ENCODE measurements at places on chromosomes 5 and 9.
A peak's percentile ranks its signal among the peaks of the same experiment; 100 is the strongest.

DNA sequence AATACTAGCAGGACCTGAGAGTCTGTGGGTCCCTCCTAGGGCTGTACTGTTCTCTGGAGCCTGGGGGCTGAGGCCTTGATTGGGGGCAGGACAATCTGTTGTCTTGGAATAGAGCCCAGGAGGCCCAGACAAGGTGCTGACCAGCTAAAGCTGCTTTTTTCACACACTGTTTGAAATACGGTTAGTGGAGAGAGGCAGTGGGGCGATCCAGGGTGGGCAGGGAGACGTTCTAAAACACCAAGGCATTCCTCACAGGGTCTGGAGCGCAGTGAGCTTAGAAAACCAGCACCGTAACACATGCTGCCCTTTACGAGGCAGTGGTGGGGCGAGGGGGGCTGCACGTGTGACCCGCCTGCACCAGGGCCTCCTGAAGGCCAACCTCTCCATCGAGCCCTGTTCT is 55.1 kb downstream of the EHMT1 start:
- no peak for DNase-seq

DNA sequence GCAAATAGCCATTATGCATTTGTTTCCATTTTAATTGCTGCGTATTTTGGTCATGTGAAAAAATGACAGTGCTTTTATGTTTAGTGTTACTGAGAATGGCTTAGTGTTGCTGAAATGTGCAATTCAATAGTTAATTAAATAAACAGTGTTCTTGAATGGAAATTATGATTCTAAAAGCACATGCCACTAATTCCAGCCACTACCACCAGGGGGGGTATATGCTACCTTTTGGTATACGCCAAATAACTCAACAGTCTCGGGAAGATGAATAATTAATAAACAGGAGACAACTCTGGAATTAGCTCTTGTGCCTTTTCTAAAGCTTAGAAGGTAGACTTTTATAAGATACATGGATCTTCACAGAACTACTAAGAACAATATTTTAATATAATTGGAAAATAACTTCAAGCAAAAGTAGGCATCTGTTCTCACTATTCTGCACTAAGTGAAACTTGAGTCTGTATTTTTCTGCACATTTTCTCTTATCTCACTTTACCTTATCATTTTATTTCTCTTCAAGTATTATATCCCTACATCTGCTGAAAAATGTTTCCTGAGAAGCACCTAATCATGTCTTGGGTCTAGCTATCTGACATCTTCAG is 83.5 kb upstream of the MINAR2 start:
- no peak for DNase-seq

- DNase-seq = no peak
Observed at GRCh38 chr5:131495536-131496399, 139.3 kb downstream of the RAPGEF6 start.

- DNase-seq = no peak
Observed at GRCh38 chr5:14655146-14655741, 9.3 kb upstream of the OTULIN start.

DNA sequence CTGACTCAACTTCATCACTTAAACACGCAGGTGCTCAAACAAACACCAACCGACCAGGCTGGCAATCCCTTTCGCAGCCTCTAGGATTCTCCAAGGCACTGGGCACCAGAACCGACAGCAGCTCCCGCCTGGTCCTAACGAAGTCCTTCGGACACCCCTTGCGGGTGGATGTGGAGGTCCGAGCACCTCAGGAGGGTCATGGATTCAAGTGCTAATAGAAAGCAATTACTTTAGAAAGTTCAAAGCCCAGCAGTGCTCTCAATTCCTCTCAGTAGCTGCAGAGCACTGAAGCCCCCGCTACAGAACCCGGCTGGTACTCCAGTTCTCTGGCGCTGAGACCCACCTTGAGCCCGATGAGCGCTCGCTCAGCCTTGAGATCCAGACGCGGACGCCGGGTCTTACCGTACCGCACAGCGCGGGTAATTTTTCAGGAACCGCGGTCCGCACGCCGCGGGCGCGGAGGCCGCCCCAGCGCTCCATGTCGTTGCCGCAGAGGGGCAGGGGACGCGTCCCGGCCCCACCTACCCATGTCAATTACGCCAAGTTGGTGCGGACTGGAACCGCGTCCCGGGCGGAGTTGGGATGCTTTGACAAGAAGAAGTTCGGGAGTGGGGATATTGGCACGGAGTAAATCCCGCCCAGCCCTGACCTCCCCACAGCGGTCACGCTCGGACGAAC is 638 bp downstream of the MARCHF3 start:
- DNase-seq = peak; percentile 30

GRCh38 chr5:134537297-134537696 is 11.8 kb downstream of the JADE2 start:
- DNase-seq = no peak

DNA sequence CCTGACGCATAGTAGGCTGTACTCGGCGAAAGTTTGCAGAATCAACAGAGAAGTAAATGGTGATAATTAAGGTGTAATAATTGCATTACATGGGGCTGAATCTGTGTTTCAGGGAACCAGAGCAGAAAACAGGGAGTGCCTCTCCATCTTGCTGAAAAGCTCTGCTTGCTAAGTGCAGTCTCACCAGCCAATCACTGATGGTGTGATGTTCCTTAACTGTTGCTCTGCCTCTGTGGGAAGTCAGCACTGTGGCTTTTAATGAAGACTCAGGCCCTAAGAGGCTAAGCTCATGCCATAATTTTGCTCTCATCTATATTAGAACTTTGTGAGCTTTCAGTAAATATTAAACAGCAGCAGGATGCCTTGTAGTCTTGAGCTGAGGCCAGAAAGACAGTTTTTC is 4.5 kb downstream of the PHF24 start:
- no peak for DNase-seq

DNA sequence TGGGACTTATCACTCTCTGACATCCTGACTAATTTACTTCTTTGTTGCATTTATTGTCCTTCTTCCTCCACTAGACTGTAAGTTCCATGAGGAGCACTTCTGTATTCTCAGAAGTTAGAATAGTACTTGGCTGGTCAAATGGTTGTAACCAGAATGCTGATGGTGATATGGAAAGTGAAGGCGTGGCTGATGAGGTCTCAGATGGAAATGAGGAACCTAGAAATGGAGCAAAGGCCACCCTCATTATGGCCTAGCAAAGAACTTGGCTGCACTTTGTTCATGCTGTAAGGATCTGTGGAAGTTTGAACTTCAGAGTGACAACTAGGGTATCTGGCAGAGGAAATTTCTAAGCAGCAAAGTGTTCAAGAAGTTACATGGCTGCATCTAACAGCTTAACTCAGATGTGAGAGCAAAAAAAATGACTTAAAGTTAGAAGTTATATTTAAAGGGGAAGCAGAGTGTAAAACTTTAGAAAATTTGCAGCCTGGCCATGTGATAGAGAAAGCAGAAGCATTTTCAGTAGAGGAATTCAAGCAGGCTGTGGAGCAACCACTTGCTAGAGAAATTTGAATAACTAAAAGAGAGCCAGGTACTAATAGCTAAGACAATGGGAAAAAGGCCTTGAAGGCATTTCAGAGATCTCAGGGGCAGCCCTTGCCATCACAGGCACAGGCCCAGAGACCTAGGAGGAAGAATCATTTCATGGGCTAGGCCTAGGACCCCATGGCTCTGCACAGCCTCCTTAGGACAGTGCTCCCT is 14.9 kb upstream of the SLC22A5 start:
- DNase-seq = no peak

- DNase-seq = no peak
Observed at GRCh38 chr5:156421798-156422197, 94.8 kb downstream of the SGCD start.

DNA sequence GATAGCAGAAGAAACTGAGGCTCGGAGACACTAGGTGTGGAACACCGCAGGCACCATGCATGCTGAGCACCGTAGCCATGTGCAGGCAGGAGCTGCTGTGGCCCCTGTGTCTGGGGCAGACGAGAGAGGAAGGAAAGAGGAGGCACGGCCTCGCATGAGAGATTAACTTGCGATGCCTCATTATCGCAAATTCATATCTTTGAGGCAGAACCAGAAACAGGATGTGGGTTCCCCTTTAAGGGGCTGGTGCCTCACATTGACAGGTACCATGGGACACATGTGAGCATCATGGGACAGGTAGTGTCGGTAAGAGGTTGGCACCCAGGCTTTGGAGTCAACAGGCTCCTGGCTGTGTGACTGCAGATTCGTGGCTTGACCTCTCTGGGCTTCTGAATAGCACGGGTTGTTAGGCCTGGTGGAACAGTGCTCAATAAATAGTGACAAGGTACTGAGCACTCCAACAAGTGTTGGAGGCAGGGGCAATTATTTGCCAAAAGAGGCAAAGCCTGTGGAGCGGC is 40.8 kb downstream of the NAIF1 start:
- DNase-seq = peak; percentile 80

DNA sequence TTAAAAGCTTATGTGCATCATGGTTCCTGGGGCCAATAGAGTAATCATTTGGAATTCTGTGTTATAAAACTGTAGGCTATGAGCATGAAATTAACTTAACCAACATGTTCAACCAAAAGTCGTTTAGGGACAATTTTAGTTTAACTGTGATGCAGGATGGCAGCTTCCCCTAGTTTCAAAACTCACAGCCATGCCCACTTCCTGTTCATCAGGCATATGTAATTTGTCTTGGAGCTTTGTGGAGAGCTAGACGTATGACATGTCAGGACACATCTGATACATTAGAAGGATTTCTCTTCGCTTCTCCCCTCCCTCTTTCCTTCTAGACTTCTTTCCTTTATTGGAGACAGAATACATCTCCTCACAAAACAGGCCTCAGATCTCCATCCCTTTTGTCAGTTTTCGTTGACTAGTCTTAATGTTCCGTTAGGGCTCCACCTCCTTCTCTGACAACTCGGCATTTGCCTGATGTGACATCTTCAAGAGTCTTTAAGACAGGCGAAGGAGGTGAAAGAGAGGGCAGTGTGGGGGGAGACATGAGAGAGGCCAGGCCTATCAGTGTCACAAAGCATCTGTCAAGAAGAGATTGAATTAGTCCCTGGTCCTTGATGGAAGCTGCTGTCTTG is 176.0 kb downstream of the MSX2 start:
- DNase-seq = no peak

GRCh38 chr5:5419291-5420210 is 2.9 kb upstream of the ICE1 start:
- no peak for DNase-seq

- no peak for DNase-seq
Observed at GRCh38 chr5:109455598-109456096, 45.9 kb upstream of the PJA2 start.

- DNase-seq = no peak
Observed at GRCh38 chr5:115531380-115531779, 13.2 kb downstream of the FEM1C start.

DNA sequence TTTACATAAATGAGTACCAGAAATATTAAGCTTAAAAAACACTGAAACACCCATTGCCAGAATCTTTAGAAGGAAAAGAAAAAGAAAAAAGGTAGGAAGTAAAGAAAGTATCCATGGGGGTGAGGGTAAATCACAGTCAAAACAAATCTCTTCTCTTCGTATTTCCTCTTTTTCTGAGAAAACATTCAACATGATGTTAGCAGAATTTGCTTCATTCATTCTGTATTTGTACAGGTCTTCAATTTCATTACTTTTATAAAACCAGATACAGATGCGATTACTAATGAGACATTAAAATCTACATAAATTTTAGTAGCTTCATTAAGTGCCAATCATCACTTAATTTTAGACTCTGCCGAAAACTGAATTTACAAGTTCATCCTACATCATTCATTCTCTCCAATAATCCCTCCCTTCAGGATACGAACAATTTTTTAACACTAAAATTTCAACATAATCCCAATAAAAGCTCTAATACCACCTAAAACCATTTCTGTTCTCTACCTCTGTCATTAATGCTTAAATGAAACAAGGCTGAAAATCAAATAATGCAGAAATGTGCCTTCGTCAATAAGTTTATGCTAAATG is 7.0 kb downstream of the NR3C1 start:
- DNase-seq = no peak

- DNase-seq = no peak
Observed at GRCh38 chr9:134263596-134263995, 62.7 kb upstream of the RXRA start.

DNA sequence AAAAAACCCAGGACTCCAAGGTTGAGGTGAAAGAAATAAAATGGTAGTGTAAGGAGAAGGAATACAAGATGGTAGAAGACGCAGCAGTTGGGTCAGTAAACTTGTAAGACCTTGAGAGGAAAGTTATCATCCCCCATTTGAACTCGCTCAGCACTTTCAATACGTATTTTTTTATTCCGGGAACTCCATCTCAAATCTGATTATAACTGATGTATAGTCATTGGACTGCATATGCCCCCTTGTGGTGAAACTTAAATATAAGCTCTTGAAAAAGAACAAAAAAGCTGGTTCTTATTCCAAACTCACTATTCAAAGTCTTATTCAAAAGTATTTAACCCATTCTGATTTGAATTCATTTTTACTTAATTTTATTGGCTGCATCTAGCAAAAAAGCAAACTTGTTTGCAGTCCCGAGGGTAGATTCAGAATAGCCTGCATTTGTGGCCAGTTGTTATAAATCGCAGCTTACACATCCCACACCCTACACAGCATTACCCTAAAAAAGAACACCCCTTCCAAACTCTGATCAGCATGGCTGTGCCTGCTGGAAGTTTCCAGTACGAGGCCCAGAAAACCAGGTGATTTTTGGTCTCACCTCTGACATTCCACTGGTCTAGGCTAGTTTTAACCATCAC is 118.0 kb downstream of the ESM1 start:
- peak; percentile 40 for DNase-seq

GRCh38 chr5:171810227-171810626 is 24.6 kb downstream of the SMIM23 start:
- no peak for DNase-seq

- no peak for DNase-seq
Observed at GRCh38 chr9:105255421-105255820, 11.0 kb downstream of the SLC44A1 start.

- no peak for DNase-seq
Observed at GRCh38 chr5:176446884-176447590, 1.1 kb upstream of the FAF2 start.

DNA sequence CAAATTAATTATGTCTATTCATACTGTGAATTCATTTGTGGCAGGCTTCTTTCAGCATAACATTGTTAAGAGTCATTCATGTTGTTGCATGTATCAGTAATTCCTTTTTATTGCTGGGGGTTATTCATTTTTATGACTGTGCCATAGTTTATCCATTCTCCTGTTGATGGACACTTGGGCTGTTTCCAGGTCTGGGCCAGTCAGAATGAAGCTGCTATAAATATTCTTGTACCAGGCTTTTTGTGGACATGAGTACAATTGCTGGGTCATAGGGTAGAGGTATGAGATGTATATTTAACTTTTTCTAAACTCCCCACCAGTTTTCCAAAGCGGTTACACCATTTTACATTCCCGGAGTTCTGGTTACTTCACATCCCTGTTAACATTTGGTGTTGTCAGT is 13.6 kb downstream of the PRPF4 start:
- no peak for DNase-seq

GRCh38 chr9:6433410-6433809 is 20.4 kb downstream of the UHRF2 start:
- DNase-seq = no peak
